ENCODE measurements at places on chromosomes 12 and 14.

GRCh38 chr12:68224613-68225285 is 861 bp downstream of the IL26 start:
- DNase-seq: no peak

GRCh38 chr12:67245571-67245970 is 23.6 kb upstream of the CAND1 start:
- DNase-seq: no peak

DNA sequence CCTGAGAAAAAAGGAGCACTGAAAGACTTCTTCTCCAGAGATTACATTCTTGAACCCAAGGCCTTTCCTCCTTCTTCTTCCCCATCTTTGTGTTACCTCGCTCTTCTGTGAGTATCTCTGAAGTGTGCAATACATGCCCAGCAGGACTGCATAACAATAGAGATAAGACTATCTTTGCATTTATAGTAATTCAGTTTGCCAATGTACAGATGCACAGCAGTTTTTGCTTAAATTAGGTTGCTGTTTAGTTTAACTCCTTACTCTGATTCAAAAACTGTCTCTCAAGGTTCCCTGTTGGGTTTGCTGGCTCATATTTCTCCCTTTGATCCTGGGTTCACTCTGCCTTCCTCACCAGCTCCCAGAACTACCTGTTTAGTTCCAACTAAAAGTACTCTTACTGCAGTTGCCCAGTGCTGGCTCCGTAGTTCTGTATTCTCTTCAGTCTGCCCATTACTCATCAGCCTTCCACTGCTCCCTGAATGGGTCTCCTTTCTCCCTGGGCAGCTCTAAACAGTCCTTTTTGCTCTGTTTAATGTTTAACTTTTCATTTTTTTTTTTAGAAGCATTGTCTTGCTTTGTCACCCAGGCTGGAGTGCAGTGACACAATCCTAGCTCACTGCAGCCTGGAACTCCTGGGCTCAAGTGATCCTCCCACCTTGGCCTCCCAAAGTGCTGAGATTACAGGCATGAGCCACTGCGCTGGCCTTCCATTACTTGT is 180.6 kb upstream of the CAND1 start:
- no peak for DNase-seq

DNA sequence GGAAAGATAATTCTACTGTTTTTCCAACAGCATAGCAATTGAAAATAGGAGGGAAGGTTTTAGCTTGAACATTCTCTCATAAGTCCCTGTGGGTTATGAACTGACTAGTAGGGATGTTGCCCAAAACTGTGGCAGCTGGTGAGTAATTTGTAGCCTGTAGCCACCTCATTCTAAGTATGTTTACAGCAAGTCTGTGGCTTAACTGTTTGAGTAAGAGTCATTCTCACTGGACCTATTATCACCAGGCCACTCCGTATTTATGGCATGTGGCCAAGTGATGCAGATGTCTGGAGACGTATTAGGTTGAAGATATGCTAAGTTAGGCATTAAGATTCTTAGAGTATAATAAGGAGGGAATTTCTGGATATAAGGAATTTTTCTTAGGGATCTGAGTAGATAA is 458.3 kb downstream of the ETNK1 start:
- DNase-seq: no peak

DNA sequence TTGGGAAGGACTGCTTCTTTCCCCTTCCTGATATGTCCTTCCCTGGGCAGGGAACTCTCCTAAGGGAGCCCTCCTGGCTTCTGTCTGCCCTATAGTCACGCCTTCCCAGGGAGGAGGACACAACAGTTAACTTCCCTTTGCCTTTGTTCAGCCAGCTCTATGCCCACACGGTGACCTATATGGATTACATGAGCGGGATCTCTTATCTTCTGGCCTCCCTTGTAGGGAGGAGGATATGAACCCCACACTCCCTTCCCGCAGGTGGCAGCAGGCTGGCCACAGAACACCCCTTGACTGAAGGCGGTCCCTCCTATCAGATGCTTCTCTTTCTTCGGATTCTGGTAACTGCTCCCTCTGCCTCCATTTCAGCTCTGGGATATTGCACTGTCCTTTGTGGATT is 135.6 kb upstream of the MAX start:
- no peak for DNase-seq

Measured in germinal center (tissue), 1 donor.